ENCODE measurements at places on chromosomes 1 and 21.

DNA sequence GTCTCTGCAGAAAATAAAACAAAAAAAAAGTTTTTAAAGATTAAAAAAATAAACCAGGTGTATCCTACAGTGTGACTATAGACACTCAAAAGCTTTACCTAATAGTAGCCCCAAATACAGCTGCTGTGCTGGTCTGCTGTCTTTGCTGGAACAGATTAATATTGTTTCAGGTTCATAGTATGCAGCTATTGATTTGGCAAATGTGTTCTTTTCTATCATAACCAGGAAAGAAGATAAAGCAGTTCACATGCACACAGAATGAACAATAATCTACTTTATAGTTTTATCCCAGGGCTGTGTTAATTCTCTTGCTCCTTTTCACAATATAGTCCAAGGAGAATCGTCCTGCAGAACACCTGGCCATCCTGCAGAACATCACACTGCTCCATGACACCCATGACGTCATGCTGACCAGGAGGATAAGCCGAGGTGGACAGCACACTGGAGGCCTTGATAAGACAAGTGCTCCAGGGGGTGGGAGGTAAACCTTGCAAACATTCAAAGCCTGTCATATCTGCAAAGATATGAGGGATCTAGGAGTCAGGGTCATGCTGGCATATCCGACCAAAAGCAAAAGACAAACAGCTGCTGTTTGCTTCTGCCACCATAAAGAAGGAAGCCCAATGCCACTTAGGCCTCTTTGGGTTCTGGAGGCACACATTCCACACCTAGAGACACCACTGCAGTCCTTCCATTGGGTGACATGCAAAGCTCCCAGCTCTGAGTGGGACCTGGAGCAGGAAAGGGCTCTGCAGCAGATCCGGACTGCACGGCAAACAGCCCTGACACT is 86.1 kb upstream of the SLC2A1 start:
- DNase-seq, result no peak

DNA sequence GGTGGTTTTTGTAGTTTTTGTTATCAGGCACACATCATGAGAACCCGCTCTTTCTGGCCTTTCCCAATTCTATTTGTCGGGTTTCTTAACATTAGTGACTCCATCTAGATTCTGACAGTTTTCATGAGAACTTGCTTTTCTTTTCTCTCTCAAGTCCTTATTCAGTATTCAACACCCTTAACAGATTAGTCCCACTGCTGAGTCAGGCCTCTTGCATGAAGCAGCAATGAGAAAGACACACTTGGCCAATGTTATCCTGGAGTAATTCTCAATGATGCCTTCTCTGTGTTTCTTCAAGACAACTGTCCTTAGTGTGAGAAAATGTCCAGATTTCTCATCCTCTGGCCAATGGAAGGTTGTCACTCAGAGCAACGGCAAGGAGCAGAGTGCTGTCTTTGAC is 11.3 kb downstream of the FMO2 start:
- no peak for DNase-seq

DNA sequence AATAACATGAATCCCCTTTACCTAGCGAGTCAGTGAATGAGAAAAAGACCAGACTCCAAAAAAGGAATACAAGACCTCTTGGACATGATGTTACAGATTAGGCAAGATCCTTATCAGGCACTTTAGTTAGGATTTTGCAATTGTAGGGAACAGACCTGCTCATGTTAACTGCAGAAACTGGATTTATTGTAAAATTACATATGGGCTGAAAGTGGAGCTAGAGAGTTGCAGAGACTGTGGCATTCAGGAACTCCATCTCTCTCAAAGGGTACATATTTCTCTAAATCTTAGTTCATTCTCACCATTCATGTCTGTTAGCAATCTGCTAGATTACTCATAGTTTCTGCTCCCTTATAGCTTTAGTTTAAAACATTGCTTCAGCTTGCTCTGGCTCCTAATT is 142.2 kb downstream of the PAPPA2 start:
- no peak for DNase-seq

GRCh38 chr1:115748401-115749150 is 19.9 kb downstream of the CASQ2 start:
- DNase-seq, result no peak

DNA sequence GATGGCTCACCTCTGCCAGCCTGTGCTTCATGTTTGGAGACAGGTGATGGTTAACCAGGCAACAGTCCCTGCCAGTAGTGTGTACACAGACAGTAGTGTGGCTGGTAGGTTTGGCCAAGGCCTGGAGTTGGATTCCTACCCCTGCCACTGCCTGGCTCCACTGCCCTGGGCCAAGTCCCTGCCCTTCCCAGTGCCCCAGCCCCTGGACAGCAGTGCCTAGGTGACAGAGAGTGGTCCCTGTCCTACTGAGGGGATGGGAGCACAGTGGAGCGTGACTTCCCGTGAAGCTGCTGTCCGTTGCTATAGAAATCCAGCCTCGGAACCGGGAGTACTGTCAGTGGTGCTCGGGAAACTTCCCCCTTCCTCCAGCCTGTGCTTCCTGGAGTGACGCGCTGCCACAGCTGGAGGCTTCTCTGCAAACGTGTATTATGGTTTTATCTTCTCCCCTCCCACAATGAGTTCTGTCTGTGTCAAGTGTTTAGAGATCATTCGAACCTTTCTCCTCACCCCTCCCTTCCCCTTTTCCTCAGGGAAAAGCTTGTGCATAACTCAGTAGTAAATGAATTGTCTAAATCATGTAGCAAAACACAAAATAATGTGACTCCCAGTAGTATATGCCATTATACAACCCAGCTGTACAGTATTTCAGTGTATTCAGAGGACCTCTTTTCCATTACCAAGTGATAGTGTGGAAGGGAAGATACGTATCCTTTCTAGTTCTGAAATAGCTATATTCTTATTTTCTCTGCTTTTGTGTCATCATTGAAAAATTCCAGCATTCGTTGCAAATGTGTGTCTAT is 73.4 kb downstream of the GALNT2 start:
- DNase-seq, result no peak

DNA sequence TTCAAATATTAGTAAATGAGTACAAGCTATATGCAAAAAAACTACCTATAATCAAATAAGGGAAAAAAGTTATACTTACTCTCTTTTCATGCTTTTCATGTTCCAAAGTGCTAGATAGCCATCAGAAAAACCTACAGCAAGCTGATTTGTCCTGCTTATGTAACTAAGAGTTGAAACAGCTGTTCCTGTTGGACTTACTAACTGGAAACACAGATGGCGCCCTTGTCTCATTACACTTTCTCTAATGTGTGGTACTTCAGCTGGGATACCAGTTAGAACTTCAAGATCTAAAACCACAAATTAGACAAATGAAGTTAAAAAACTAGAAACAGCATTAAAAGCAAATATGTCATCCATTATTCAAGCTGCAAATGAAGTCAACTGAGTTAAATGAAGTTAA is 24.3 kb downstream of the AHCTF1 start:
- peak; percentile 49 for DNase-seq

DNA sequence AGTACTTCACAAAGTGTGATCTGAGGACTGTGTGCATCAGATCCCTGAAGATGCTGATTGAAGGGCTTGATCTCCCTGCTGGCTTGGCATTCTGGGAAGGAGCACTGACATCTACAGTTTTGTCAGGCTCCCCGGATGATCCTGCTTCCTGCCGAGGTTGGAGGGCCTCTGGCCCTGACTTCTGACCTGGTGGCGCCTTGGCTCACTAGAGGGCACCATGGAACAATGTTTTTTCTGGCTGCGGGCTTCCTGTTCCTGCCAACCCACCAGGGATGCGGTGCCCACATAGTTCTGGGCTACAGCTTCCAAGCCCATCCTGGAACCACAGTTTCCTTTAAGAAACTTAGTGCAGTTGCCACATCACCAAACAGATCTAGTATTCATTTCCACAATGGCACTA is 38.8 kb upstream of the RASAL2 start:
- peak; percentile 19 for DNase-seq

GRCh38 chr1:37561133-37562132 is 4.7 kb downstream of the DNALI1 start:
- peak; percentile 12 for DNase-seq
